ENCODE measurements at places on chromosomes 2 and 18. TPM values are rescaled to one million over a fixed set of nuclear protein-coding genes. Genes with fewer than 3 reads are reported as not detected.

The KCNG2 gene
- total RNA-seq = under 0.01 TPM

The SERPINB7 gene
- total RNA-seq = 6.1 TPM

The ASB18 gene
- not detected for total RNA-seq

The CNDP1 gene
- total RNA-seq = not detected

The EMX1 gene
- not detected for total RNA-seq

The RGPD3 gene
- 0.32 TPM for total RNA-seq

The LINC00305 gene
- total RNA-seq = not detected

The RMND5A gene
- total RNA-seq = 15.5 TPM

The RFTN2 gene
- 4.7 TPM for total RNA-seq

All from fibroblast of villous mesenchyme (primary cell).